Osteoblast (primary cell): ENCODE measurements at places on chromosomes 16 and 17.

GRCh38 chr17:8287651-8288335 is 677 bp upstream of the RANGRF start:
- DNase-seq: no peak

DNA sequence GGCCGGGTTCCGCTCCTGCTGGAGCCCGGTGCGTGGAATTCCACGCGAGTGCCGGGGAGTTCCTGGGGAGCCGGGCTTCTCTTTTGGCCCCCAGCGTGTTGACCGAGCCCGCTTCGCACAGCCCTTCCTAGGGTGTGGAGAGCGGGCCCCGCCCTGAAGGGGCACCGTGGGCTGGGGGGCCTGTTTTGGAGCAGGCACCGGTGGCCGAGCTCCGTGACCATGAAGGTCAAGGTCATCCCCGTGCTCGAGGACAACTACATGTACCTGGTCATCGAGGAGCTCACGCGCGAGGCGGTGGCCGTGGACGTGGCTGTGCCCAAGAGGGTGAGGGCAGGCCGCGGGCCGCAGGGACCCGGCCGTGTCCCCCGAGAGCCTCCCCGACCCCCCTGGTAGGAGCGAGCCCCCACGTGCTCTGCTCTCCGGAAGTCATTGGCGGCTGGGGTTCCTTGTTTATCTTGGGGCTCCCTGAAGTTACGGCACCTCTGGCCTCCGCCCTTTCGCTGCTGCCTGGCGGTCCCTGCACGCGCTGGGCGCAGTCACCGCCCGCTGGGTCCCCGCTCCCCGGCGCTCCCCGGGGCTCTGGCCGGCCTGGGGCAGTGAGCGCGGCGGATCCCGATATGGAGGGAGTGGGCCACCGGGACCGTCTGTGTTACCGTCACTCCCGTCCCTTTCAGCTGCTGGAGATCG is 528 bp downstream of the HAGHL start:
- DNase-seq: no peak

DNA sequence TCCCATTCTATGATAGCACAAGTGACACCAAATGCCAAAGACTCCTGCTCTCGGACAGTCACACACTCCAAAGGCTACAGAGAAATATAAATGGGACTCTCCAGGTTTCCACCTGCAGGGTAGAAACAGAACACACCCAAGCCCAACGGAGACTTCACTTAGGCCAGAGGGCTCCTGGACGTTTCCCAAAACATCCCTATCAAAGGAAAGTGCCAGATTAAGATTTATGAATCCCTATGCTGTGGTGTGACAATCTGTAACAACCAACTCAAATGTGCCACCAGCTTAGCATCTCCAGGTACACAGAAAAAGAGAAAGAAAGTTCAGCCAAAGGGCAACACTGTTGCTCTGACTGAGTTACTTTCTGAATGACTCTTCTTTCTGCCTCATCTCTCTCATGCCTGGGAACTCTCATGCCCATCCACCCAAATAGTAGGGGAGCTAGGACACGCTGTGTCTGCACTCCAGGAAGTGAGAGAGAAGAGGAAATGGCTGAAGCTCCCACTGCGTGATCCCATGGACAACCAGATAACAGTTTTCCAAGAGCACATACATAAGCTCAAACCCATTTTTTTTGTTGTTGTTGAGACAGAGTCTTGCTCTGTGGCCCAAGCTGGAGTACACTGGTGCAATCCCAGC is 49.7 kb downstream of the SMG6 start:
- DNase-seq: peak; percentile 76

GRCh38 chr17:72665852-72666851 is 426.3 kb downstream of the SLC39A11 start:
- DNase-seq: no peak

GRCh38 chr17:78717431-78717980 is 64.6 kb downstream of the CYTH1 start:
- no peak for DNase-seq
